ENCODE measurements at places on chromosomes 2 and 18. TPM values are rescaled to one million over a fixed set of nuclear protein-coding genes. Genes with fewer than 3 reads are reported as not detected.

GRCh38 chr18:32287249-32287648 lies 97.4 kb downstream of the MEP1B start:
- no peak for DNase-seq

- no peak for DNase-seq
These were observed 107.9 kb upstream of the PARD3B start for GRCh38 chr2:204437408-204437807.

DNA sequence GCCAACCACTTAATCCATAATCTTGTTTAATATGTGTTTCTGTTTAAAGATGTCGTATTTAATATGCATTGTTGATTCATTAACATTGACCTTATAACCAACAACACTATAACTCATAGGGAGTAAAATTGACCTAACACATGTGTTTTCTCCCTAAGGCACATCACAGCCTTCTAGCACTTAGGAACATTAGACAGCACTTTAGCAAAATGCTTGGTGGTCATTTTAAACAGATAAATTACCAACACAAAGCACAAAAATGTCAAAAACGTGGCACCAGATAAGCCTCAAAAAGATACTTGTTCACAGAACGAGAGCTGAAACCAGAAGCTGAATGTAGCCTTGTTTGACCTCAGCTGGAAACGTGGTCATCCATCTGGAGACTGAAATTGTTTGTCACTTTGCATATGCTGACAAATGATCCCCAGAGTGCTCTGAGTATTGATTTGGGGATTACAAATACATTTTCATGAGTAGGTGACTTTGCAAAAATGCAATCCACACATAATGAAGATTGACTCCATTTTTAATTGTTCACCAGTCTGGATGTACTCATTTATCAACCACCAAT lies 139.2 kb downstream of the CCDC102B start:
- no peak for DNase-seq

GRCh38 chr2:199378948-199379650 lies 78.6 kb downstream of the SATB2 start:
- no peak for DNase-seq

DNA sequence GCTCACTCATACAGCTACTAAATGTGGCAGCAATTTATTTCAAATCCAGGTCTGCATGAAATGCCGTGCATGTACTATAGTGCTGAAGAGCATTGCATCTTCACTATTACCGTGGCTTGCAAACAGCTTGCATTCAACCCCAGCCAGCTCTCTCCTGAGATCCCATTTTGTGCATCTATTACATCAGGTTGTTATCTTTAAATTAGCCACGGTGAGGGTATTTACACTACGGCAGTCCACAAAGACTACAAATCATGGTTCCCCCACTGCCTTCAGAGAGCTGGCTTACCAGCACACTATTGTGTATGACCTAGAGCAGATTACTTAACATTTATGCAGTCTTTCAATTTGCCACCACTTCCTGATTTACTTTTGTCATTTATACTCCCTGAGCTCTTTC lies 621.3 kb upstream of the LRATD1 start:
- no peak for DNase-seq

DNA sequence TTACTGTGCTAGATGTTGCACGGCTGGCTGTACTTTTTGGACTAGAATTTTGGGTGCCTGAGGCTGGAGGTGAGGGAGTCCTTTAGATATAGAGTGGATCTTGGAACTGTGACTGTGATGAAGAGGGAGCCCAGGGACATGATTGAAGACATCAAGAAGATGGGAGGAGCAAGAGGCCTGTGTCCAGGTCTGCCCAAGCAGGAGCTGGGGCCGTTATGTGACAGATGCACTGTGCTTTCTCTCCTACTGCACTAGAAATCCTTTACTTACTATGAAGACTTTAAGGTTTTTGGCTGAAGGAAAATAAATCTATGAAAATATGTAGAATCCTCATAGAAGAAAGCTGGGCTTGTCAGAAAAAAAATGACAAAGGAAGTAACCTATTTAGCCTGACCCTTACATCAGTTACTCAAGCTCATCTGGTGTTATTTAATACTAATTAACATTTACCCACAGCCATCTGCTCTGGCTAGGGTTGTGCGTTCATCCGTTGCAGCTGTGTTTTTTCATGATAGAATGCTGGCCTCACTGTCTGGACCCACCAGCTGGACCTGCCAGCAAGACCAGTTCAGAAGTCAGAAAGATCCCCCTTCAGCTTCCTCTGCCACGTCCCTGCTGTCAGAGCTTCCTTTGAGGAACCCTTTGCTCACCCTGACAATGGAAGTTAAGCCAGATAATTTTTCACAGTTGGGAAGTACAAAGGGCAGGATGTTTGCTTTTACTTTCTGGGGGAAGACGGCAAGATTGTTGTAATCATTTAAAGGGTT lies 16.7 kb downstream of the TSN start:
- no peak for DNase-seq

- no peak for DNase-seq
These were observed 3.0 kb upstream of the SP9 start for GRCh38 chr2:174331595-174332216.

Gene ADAM23
- total RNA-seq: 2.8 TPM

Data from sigmoid colon (tissue), 7 donors.